ENCODE measurements at places on chromosomes 4 and X.

DNA sequence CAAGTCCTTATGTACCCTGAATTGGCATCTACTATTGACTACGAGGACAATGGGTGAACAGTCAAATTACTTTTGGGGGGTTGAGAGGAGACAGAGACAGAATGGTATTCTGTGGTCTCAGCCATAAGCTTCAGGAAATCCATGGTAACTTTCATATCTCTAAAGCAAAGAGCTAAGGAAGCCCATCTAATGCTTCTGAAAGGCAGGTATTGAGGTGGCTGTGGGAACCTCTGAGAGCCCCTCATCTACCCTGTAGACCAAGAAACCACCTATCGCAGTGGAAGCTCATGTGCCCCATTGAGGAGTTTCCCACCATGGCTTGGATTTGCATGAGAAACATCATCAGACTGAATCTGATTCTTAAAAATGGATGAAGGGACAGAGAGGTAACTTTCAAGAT, 23.1 kb upstream of the BMP2K start:
- no peak for DNase-seq

DNA sequence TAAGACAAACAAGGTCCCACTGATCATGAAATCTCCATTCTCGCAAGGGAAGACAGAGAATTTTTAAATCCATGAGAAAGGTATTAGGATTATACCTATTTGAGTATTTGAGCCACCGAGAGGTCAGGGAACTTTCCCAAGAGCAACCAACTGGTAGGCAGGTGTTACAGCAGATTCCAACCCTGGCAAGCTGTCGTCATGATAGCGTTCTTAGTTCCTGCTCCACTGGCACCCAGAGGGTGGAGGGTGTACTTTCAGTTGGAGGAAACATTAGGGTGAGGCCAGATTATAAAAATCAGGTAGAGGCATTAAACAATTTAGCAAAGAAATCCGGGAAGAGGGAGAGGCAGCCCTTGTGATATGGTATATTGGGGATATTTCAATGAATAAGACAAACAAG, 23.3 kb downstream of the COQ2 start:
- DNase-seq, result no peak

DNA sequence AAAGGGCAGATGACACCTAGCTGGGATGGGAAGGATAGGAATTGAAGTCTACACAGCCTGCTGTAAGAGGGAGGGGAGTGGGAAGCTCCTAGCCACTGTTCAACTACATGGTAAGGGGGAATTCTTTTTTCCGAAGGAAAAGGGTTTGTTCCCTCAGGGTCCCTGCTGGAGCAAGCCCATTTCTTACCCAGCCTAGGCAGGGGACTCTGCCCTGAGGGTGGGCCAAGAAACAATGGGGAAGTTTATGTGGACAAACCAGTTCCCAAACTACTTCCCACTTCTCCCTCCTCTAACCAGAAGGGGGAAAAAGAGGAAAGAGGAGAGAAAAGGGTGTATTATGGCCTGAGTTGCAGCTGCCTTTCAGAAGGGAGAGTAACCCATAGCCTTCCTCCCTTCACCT, 13.5 kb upstream of the VSIG4 start:
- DNase-seq, result no peak

GRCh38 chr4:138935-139334, 14.6 kb downstream of the ZNF718 start:
- no peak for DNase-seq

- no peak for DNase-seq
These were observed 16.3 kb upstream of the ATP6AP2 start for GRCh38 chrX:40564447-40564846.

All from SW 1271 (cell line).